ENCODE measurements at places on chromosomes 4 and X. TPM values are rescaled to one million over a fixed set of nuclear protein-coding genes. Genes with fewer than 3 reads are reported as not detected.

Gene C4orf17
- not detected for total RNA-seq

Gene PLAC1
- total RNA-seq, result 0.72 TPM

GRCh38 chr4:96766359-96766758, 926.5 kb downstream of the PDHA2 start:
- no peak overlapping the region for H3K27ac ChIP-seq
- DNase-seq, result no peak
- H3K27me3 ChIP-seq, result peaks cover 3% of the 10 kb centered on the region
- H3K4me3 ChIP-seq, result no peak overlapping the region
- no peaks in the 10 kb centered on the region for H3K36me3 ChIP-seq

DNA sequence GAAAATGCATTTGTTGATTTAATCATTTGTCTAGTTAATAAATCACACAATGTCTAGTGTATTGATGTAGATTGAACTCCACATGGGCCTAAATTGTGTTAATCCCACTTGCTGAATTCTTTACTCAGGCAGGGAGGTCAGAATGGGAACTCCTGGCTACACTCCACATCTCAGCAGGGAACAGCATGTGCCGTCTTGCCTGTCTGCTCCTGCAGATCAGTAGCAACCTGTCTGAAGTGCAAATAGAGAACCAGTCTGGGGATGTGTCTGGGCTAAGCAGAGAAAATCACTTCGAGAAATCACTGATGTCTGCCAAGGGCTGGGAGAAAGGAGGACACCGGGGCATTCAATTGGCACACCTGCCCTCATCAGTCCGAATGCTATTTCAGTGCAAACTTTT, 16.5 kb upstream of the MXRA5 start:
- H3K4me3 ChIP-seq, result no peak overlapping the region
- H3K27me3 ChIP-seq, result no peaks in the 10 kb centered on the region
- H3K4me1 ChIP-seq, result no peaks in the 10 kb centered on the region
- DNase-seq, result no peak
- H3K36me3 ChIP-seq, result no peaks in the 10 kb centered on the region

DNA sequence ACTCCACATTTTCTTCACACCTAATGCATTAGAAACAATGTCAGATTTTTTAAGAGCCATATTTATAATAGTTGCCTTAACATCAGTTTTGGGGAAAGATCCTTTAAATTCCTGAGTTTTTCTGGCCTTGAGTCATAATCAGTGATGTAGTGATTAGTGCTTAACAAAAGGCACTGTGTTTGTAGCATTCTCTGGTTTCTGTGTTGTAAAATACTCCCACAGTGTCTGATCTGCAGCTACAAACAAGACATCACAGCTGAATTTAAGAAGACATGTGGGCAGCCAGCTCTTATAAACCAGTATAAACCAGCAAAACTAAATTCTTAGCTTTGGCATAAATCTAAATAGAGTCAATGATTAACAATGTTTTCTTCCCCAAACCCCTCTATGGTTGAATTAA, 233.8 kb downstream of the FSTL5 start:
- H3K36me3 ChIP-seq, result no peaks in the 10 kb centered on the region
- no peak for DNase-seq
- H3K27me3 ChIP-seq, result no peaks in the 10 kb centered on the region
- no peaks in the 10 kb centered on the region for H3K4me1 ChIP-seq
- H3K27ac ChIP-seq, result no peak overlapping the region

GRCh38 chr4:98573791-98574190, 84.6 kb downstream of the TSPAN5 start:
- H3K4me3 ChIP-seq, result no peak overlapping the region
- no peak for DNase-seq
- peaks cover 3% of the 10 kb centered on the region for H3K4me1 ChIP-seq
- H3K27me3 ChIP-seq, result peaks cover 5% of the 10 kb centered on the region
- H3K27ac ChIP-seq, result no peak overlapping the region
- H3K36me3 ChIP-seq, result no peaks in the 10 kb centered on the region

GRCh38 chr4:62208921-62209320, 1008.8 kb downstream of the ADGRL3 start:
- no peak overlapping the region for H3K4me3 ChIP-seq
- no peak for DNase-seq
- H3K27me3 ChIP-seq, result no peaks in the 10 kb centered on the region
- H3K4me1 ChIP-seq, result peaks cover 2% of the 10 kb centered on the region

DNA sequence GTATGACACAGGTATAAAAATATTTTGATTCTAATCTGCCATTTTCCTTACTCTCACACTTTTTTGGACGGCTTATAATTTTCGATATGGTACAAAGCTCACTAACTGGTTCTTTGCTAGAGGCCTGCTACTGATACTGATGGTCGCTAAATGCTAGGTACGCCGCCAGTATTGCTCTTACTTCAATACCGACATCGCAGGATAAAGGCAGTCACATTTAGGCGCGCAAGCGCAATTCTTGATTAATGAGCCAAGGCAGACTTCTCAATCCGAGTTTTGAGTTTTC, 557 bp upstream of the USP38 start:
- peaks cover 28% of the 10 kb centered on the region for H3K4me1 ChIP-seq
- no peak for DNase-seq
- H3K4me3 ChIP-seq, result peak overlapping the region; percentile 96

DNA sequence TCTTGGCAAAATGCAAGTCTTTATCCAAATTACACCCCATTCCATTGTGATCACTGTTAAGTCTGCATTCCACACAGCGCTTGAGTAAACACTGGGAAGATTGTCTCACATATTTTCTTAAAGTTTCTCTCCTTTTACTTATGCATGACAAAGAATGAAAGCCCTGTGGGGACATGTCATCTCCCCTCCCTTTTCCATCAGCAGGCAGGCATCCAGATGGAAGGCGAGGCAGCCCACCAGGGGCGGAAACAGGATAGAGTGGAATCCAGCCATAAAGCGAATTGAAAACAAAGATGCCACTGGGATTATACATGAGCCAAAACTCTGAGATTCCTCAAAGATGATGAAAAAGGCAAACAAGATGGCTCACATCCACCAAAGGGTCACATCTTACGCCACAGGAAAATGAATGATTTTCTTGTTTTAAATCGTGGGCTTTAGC, 78.2 kb downstream of the AFAP1 start:
- H3K27ac ChIP-seq, result peak overlapping the region; percentile 13
- H3K4me1 ChIP-seq, result peaks cover 32% of the 10 kb centered on the region
- DNase-seq, result no peak
- no peak overlapping the region for H3K4me3 ChIP-seq
- peaks cover 14% of the 10 kb centered on the region for H3K27me3 ChIP-seq

- DNase-seq, result no peak
- no peak overlapping the region for H3K27ac ChIP-seq
- H3K36me3 ChIP-seq, result no peaks in the 10 kb centered on the region
Observed at GRCh38 chrX:125204681-125205132, 115.0 kb upstream of the TEX13C start.

DNA sequence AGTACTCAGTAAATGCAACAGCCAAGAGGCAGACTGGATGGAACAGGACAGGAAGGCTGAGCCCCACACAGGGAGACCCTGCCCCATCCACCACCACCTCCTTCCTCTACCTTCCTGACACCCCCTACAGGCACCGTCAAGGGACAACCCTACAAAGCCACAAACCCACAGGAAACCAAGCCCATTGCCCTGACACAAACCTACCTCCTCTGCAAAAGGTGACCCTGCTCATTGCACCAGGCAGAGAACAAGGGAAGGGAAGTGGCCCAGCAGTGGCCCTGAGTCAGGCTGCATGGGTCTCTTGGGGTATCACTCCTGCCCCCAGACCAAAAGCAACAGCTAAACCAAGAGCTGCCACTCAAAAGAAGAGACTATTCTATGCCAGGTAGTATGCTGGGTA, 21.0 kb downstream of the JAKMIP1 start:
- no peak overlapping the region for H3K27ac ChIP-seq
- no peaks in the 10 kb centered on the region for H3K4me1 ChIP-seq
- no peak for DNase-seq

Data from endothelial cell (in vitro differentiated cells).